Right renal cortex interstitium (tissue), 3 donors: ENCODE measurements at places on chromosomes 7 and 10. TPM values are rescaled to one million over a fixed set of nuclear protein-coding genes. Genes with fewer than 3 reads are reported as not detected.

Gene CNPY1
- not detected for polyA plus RNA-seq

Gene SEMA3C
- polyA plus RNA-seq: 23.3 TPM

DNA sequence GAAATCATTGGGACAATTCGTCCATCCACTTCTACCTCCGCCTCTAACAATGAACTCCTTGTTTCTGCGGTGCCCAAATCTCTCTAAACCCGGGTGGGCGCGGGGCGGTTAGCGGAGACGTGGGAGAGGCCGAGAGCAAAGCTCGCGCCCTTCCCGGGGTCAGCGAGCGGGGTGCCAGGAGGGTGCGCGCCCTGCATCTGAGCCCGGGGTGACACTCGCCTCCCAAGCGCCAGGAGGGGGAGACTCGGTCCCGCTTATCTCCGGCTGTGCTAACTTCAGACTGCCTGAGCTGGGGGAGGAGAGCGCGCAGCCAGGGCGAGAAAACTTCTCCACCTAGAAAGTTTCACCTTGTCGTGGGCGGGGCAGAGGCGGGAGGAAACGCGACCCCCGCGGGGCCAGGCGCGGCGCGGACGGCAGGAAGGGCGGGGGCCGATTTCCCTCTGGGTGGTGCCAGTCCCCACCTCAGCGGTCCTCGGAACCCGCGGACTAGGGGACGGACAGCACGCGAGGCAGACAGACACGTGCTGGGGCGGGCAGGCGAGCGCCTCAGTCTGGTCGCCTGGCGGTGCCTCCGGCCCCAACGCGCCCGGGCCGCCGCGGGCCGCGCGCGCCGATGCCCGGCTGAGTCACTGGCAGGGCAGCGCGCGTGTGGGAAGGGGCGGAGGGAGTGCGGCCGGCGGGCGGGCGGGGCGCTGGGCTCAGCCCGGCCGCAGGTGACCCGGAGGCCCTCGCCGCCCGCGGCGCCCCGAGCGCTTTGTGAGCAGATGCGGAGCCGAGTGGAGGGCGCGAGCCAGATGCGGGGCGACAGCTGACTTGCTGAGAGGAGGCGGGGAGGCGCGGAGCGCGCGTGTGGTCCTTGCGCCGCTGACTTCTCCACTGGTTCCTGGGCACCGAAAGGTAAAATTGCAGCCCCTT lies at the start of gene MET:
Gene MET (plus strand): TSS at position 516 of the 915 bp plus-strand sequence. CDS start 26,889 bp downstream, outside the sequence.
- DNase-seq: no peak

DNA sequence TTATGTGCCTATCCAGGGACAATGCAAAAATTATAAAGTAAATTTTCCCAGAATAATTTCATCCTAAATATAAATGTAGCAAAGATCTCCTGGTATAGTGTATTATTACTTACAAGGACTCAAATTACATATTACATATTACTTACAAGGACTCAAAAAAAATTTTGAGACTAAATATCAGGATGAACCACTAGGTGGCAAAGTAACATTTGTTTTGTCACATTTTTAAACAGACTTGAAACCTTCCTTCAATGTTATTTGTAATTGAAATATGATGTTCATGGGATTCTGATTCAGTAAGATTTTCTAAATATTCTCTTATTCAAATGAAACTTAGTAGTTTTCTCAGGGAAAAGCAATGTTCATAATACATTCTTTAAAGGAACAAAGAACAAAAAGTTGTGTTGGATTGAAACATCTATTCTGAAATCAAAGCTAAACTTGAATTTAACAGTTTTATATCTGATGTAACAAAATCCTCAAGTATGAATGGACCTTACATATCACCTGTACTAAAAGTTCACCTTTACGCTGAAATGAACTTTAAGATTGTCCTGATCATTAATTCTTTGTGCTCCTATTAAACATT lies 74.3 kb upstream of the GNAI1 start:
- DNase-seq: peak; percentile 29

- no peak for DNase-seq
Measured at GRCh38 chr10:70561558-70561957, 41.0 kb downstream of the PRF1 start.
